Fibroblast of upper back skin (primary cell): ENCODE measurements at places on chromosomes 5 and 9.

DNA sequence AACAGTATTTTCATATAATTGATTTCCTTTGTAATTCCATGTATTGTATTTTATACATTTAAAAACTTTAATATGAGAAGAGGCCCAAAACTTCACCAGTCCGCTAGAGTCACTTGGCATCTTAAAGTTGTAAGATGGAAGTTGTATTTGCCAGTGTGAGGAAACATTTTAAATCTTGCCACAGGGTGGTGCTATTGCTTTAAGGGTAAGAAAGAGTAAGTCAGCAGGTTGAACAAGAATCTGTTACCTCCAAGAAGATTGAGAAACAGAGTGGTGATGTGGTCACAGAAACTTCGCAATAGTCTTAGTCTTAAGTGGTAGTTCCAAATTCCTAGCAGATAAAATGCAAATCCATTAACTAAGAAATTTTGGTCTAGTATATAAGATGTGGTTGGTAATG, 39.8 kb upstream of the RANBP6 start:
- DNase-seq = peak; percentile 76

DNA sequence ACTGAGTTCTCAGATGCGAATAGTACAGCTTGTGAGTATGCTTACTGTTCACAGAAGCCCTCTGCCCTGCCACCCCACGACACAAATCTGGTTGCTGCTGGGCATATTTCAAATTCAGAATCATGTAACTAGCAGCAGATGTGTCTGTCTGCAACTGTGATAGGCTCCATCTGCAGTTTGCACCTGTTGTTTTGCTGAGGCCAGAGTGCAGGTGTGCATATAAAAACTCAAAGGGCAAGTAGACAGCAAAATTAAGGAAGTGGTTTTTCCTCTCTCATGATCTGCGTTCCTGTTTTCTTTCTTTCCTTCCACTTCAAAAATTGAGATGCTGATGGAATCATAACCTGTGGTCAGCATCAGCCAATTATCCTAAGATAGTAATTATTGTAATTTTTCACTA, 1000.5 kb downstream of the PTPRD start:
- DNase-seq = no peak

DNA sequence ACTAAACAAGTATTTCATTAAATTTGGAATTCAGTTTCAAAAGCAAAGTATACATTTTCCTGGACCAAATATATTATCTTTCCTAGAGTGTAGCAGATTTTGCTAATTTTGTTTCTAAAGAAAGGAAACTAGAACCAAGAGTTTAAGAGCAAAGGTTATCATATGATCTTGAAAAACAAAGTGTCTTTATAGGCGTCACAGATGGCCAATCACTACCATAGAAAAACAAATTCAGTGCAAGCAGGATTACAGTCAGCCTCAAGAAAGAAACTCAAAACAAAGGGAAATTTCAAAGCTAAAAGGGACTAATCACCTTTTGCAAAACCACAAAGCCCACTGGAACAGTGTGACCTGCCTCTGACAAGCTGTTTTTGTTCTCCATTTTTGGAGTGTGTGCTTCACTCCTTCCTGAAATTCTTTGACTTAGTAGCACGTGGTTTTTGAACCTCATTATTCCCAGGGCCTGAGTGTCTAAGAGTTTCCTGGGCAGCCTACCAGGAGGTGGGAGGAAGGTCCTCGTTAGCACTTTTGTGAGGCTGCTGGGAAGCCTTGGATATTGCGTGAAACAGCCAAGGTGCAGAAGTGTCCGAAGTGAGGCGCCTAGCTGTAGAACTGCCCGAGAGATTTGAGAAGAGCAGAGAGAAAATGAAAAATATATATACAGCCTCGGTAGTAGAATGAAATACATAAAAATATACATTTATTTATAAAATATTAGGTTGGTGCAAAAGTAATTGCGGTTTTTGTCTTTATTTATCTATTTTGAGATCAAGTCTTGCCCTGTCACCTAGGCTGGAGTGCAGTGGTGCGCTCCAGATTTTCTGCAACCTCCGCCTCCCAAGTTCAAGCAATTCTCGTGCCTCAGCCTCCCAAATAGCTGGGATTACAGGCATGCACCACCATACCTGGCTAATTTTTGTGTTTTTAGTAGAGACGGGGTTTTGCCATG, 246.1 kb downstream of the MARCHF11 start:
- peak; percentile 12 for DNase-seq

DNA sequence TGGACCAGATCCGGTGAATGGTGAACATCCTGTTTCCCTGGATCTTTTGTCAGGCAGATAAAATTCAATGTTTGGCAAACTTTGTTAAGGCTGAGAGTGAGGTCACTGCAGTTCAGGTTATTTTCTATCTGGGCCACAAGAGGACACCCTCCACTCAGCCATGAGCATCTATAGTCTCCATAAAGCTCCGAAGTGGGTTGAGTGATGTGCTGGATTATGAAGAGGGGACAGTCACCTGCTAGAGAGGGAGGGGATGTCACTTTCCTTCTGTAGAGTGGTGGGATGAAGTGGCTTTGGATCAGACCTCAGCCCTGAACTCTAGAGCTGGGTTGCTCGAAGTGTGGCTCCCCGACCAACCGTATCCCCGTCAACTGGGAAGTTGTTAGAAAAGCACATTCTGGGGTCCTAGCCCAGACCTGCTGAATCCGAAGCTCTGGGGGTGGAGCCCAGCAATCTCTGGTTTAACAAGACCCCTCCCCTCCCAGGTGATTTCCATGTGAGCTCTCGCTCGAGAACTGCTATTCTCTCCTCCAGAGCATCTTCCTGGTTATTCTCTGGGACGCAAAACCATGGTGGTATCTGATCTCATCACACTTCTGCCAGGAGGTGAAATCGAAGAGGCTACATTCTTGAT, 31.8 kb upstream of the FGF1 start:
- peak; percentile 71 for DNase-seq

DNA sequence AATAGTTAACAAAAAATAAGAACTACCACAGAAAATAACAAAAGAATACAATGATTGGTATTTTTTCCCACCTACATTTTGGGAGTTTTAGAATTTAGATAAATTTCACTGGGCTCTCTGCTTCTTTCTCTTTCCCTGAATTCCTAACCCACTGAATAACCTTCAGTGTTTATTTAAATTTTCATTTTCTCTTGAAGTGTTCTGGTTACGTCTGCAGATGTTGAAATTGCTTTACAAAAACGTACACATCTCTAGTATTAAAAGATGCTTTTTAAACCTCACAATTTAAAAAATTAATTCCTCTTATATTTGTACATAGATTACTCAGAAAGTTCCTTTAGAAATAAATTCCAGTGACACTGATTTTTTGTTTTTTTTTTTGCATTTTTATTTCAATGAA, 158.7 kb upstream of the TUT7 start:
- DNase-seq = no peak

- DNase-seq = no peak
Observed at GRCh38 chr9:28583832-28584231, 1010.6 kb upstream of the C9orf72 start.

DNA sequence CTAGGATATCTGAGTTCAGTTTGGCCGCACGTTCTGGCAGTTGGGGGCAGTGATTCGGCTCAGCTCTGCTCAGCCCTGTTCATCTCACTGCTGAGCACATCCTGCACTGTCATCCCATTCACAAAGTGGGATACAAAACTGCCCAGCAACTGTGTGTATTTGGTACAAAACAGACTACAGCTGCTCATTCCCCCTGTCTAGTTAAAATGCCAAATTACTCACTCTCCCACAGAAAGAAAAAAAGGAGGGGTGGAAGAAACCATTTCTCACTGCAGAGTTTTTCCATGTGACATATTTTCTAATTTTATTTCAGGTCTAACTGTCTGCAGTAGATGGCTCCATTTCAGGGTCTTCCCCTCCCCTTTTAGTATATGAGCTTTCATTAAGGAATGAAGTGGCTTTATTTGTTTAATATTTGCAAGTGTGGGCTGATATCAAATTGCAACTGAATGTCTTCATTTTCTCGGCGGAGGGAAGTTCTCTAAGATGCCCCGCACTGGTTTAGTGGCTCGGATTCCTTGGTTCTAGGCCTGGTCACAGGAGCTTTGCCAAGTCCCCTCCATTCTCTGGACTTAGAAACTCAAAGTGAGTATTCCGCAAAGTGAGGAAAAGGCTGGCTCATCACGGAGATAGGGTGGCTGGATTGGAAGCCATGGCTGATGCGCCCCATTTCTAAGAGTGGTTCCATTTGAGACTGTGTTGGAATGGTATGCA, 14.7 kb downstream of the COL15A1 start:
- DNase-seq = peak; percentile 92

- peak; percentile 84 for DNase-seq
Observed at GRCh38 chr5:154309371-154309745, 118.8 kb downstream of the GALNT10 start.

- DNase-seq = no peak
Observed at GRCh38 chr9:14906644-14907359, 3.4 kb downstream of the FREM1 start.

GRCh38 chr5:6734781-6735180, 21.5 kb downstream of the TENT4A start:
- DNase-seq = no peak

GRCh38 chr9:124485201-124485600, 22.0 kb downstream of the NR5A1 start:
- no peak for DNase-seq

DNA sequence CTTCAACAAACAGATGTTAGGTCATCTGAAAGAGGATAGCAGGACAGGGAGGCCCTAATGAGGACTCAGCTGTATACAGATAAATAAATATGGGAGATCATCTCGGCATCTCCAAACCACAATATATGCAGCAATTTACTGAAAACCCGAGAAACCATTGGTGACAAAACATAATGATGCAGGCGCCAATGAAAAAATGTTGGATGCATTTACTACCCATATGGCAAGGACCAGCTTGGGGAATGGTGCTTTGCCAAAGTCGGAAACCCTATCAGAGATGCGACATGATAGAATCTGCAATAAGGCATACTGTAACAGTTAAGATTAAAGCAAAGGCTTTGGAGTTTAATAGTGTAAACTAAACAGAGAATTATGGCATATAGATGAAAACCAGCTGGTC, 92.0 kb downstream of the SNCAIP start:
- DNase-seq = no peak

- peak; percentile 78 for DNase-seq
Observed at GRCh38 chr5:164335837-164336236, 830.4 kb downstream of the MAT2B start.

- peak; percentile 58 for DNase-seq
Observed at GRCh38 chr5:9207817-9208418, 338.0 kb downstream of the SEMA5A start.

DNA sequence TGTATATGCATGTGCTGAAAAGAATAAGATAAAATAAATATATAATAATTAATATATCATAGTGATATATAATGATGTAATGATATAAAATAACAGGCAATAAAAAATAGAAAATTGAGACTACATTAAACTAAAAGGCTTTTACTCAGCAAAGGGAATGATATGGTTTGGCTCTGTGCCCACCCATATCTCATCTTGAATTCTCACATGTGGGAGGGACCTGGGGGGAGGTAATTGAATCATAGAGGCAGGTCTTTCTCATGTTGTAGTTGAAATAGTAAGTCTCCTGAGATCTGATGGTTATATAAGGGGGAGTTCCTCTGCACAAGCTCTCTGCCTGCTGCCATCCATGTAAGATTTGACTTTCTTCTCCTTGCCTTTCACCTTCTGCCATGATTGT, 1550.9 kb upstream of the CDH6 start:
- DNase-seq = no peak

DNA sequence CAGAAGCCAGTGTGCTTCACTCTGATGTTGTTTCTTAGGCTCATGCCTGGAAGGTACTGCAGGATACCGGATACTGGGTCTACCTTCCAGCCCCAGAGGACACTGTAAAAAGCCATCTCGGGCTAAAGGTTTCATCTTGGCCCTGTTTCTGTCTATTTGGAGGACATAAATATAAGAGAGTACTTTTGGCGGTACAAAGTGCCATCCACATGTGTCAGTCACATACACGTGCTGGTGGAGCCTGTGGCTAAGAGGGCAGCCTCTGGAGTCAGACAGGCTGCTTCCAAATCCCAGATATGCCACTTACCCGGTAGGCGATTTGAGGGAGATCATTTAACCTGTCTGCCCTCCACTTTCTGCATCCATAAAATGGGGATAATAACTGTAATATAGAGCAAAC, 160.4 kb downstream of the NR3C1 start:
- DNase-seq = no peak

DNA sequence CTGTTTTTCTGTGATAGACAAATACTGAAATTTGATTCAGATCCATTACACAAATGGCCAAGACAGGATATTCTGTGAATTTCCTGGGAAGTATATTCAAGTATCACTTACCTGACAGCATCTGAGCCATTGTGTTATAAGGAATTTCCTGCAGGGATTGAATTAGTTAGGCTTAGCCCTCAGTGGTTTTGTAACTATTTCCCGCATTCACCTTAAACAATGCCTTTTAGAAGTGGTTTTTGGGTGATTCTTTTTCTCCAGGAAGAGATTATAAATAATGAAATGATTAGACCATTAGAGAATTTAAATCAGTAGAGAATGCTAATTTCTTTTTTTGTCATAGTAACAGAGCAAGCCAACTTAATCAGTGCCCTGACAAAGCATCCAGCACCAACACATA, 30.6 kb downstream of the ITGA1 start:
- no peak for DNase-seq

GRCh38 chr9:91727316-91727861, 222.6 kb downstream of the ROR2 start:
- DNase-seq = peak; percentile 50

GRCh38 chr9:123584202-123585176, 228.5 kb downstream of the CRB2 start:
- no peak for DNase-seq

GRCh38 chr5:90849939-90850338, 291.3 kb downstream of the ADGRV1 start:
- no peak for DNase-seq

DNA sequence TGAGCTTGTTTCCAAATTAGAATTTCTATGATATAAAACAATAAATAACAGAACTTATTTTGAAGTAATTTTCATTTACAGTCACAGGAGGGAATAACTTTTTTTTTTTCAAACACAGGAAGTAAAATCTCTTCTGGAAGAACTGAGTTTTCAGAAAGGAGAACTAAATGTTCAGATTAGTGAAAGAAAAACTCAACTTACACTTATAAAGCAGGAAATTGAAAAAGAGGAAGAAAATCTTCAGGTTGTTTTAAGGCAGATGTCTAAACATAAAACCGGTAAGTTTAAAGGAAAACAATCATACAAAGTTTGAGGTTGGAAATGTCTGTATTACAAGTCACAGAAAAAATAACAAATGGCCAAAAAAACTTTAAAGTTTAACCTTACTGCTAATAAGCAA, 41.6 kb downstream of the RAB14 start:
- no peak for DNase-seq

- DNase-seq = peak; percentile 89
Observed at GRCh38 chr5:81778642-81779041, 27.7 kb upstream of the SSBP2 start.

- DNase-seq = peak; percentile 79
Observed at GRCh38 chr5:176614805-176615478, 5.0 kb upstream of the GPRIN1 start.

DNA sequence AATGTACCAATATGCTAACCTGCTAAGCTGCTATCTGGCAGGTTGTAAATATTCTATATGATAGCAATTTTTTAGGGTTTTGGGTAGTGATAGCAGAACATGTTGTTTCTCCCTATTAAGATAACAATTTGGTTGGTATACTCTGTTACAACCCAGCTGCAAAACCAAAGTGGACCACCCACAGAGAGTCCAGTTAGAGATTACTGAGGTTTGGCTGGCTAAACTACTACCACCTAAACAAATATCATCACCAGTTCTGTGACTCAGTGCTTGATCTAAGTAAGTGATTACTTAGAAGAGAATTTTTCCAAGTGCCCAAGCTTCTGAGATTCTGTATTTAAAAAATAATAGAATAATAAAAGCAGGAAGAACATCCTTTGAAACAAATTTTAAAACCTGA, 72.3 kb downstream of the XRCC4 start:
- DNase-seq = peak; percentile 32

GRCh38 chr9:83036043-83036442, 26.9 kb downstream of the RASEF start:
- no peak for DNase-seq
